ENCODE measurements at places on chromosomes 3 and 15. TPM values are rescaled to one million over a fixed set of nuclear protein-coding genes. Genes with fewer than 3 reads are reported as not detected.

REC114 gene
- total RNA-seq = not detected

SLC24A5 gene
- not detected for total RNA-seq

NBEAL2 gene
- 46.9 TPM for total RNA-seq

CTXN2 gene
- total RNA-seq = not detected

SH2D7 gene
- not detected for total RNA-seq

WNT7A gene
- 48.2 TPM for total RNA-seq

DNA sequence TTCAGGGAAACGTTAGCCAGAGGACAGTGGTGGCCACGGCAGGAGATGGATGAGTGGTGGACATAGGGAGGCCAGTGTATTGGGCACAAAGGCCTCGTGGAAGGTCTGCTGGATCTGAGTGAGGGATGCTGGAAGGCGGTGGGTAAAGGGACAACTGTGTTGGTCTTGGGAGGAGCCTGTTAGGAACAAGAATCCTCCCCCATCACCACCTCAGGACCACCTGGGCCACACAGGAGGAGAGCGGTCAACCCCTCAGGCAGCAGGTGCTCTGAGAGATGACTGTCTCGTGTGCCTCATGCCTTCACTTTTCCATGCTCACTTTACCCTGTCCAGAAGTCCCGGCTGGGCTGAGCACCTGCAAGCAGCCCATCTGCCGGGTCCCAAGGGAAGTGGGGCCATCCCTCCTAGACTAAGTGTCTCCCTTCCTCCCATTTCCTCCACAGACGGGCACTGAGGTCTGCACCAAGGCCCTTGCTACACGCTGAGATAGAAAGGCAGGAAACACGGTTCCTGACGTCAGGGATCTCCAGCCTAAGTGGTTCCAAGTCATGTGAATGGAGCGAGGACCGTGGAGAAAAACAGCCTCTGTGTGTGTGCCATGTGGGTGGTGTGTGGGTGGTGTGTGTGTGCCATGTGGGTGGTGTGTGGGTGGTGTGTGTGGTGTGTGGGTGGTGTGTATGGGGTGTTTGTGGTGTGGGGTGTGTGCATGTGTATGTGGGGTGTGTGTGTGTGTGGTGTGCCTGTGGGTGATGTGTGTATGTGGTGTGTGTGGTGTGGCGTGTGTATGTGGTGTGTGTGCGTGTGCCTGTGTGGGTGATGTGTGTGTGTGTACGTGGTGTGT lies 47.8 kb upstream of the CTSH start:
- no peak for DNase-seq

DNA sequence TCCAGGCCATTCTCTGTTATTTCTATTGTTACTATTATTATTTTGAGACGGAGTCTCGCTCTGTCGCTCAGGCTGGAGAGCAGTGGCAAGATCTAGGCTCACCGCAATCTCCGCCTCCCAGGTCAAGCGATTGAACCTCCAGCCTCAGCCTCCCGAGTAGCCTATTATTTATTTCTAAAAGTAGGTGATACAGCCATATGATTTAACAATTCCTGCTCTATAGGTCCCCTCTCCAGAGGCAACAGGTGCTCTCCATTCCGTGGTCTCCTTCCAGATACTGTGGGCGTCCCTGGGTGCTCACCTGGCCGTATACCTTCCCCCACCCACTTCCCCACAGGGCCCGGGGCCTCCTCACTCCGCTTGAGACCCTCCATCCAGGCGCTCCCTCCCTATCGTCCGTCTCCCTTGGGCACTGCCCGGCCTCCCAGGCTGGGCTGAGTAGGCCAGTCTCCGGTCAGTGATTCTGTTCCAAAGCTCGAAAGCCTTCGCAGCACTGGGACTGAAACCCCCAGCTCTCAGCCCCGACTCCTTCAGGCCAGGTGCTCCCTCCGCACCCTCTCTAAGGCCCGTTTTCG lies 708 bp upstream of the PTPN23 start:
- no peak for DNase-seq

DNA sequence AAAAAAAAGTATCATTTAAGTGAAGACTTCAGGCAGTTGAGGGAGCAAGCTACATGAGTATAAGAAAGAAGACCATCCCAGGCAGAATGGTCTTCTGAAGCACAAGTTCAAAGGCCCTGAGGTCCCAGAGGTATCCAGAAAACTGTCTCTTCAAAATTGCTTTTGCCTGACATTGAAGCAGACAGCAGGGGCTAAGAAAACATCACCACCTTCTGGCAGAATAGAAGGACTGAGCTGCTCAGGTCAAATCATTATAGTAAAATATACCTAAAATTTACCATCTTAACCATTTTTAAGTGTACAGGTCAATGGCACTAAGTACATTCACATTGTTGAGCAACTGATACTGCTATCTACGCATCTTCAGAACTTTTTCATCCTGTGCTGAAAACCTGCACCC lies 16.4 kb downstream of the GPR160 start:
- DNase-seq = no peak

- no peak for DNase-seq
Observed at GRCh38 chr15:66952756-66953522, 112.5 kb upstream of the SMAD3 start.

DNA sequence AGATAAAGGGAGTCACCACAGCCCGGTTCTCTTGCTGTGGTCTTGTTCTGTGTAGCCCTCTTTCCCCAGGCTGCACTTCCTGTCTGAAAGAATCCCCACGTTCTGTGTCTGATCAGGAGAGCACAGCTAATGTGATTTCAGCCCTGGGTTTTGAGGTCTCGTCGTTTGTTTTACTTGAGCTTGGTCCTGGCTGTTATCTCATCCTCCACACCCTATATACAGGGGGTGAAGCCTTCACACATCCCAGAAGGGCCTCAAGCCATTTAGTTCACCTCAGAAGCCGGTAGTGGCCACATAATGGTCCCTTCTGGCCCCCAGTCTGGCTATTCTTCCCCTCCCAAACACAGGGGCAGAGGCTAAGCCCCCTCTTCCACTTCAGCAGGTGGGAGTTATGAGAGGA lies 115.6 kb downstream of the PDE8A start:
- no peak for DNase-seq

GRCh38 chr3:17023006-17023664 lies 138.4 kb downstream of the PLCL2 start:
- DNase-seq = no peak

- DNase-seq = no peak
Observed at GRCh38 chr15:63418811-63419210, 37.2 kb upstream of the CA12 start.

GRCh38 chr15:77641999-77642398 lies 9.3 kb upstream of the LINGO1 start:
- no peak for DNase-seq

DNA sequence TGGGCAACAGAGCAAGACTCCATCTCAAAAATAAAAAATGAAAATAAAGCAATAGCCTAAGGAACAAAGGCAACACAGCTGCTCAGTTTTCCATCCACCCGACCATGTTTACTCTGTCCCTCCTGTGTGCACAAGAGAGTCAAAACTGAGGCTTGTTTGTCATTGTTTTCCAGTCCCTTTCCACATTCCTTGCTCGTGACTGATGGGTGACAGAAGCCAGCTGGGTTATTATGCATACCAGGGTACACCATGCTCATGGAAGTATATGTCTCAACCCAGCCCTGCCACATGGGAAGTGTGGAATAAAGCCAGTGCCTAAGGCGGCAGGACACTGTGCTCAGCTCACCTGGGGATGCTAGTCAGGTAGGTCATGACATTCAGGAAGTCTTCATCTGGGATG lies 49.5 kb downstream of the MCF2L2 start:
- no peak for DNase-seq

- no peak for DNase-seq
Observed at GRCh38 chr3:31274326-31275024, 258.2 kb upstream of the STT3B start.

GRCh38 chr3:60707452-60708020 lies 543.7 kb downstream of the FHIT start:
- DNase-seq = no peak

All from foreskin keratinocyte (primary cell).